Hematopoietic multipotent progenitor cell treated with erythropoietin and hydrocortisone succinate and interleukin-3 and kit ligand, for 15 days (in vitro differentiated cells): ENCODE measurements at places on chromosomes 2 and 18.

- DNase-seq: no peak
Observed at GRCh38 chr2:71181316-71181715, 45.6 kb downstream of the PAIP2B start.

GRCh38 chr2:113080134-113080533 lies 12.4 kb downstream of the IL1F10 start:
- DNase-seq: peak; percentile 43

DNA sequence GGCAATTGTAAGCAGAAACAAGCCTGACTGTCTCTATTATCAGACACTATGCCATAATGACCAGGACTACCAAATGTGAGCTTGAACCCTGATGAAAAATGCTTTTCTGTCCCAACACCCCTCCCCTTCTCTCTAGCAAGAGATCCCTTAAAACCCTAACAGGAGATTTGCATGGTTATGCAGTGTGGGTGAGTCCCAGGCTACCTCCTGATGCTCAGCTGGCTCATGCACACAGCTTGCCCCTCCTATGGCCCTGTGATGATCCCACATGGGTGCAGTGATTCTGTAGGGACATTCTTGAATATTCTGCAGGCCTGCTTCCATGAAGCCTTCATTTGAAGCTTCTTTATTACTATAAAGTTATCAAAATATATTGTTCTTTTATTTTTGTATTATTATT lies 357.4 kb downstream of the AKAIN1 start:
- DNase-seq: no peak

DNA sequence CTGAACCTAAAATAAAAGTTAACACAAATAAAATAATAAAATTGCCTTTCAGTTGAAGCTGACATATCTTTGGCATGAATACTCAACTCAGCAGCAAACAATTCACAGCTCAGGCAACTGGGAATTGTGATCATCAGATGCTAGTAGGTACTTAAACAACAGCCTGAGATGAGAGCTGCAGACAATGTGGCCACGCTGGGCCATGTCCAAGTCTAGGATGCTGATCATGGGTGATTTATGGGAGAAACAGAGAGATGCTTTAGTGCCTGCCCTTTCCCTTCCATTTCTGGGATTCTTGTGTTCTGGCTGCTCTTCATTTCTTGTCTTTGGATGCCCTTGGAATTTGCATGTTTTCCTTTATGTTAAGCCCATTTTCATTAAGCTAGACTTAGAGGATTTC lies 212.4 kb upstream of the CWC22 start:
- no peak for DNase-seq

- DNase-seq: no peak
Observed at GRCh38 chr2:55879976-55880375, 43.6 kb downstream of the EFEMP1 start.

- DNase-seq: peak; percentile 73
Observed at GRCh38 chr2:43221763-43222474, 4.5 kb downstream of the ZFP36L2 start.

- DNase-seq: no peak
Observed at GRCh38 chr2:101912545-101912944, 79.2 kb upstream of the IL1R2 start.

GRCh38 chr2:7880566-7880965 lies 801.3 kb upstream of the ID2 start:
- no peak for DNase-seq

- no peak for DNase-seq
Observed at GRCh38 chr2:231673348-231673770, 35.0 kb upstream of the PTMA start.

- DNase-seq: no peak
Observed at GRCh38 chr2:71710367-71711132, 257.2 kb downstream of the DYSF start.

DNA sequence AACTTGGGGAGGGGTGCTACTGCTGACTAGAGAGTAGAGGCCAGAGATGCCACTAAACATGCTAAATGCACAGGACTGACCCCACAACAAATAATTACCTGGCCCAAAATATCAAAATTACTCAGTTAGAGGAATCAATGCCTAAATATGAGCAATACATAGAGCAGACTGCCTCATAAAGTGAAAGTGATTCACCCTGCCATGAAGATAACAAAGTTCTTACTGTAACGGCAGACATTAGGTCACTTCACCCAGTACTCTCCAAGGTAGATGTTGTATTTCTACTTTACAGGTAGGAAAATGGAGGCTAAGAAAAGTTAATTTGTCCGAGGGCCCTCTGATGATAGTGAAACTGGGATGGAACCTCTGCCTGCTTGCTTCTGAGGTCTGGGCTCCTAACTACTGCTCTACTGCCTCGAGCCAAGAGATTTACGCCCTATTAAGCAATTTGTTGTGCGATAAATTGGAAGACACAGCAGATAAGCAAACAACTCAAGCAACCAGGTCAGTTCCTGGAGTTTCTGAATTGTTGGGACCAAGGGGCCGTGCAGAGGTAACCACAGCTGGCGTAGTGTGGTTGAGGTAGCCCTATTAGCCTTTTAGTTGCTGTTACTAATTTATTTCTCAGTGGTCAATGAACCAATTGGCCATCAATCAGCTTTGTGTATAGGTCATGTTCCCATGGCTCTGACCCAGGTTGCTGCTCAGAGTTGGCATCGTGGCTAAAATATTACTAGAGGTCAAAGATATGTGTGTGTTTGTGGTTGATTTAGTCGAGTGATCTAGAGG lies 4.8 kb downstream of the DHRS9 start:
- no peak for DNase-seq

GRCh38 chr2:44894058-44894457 lies 47.4 kb upstream of the SIX3 start:
- DNase-seq: no peak

DNA sequence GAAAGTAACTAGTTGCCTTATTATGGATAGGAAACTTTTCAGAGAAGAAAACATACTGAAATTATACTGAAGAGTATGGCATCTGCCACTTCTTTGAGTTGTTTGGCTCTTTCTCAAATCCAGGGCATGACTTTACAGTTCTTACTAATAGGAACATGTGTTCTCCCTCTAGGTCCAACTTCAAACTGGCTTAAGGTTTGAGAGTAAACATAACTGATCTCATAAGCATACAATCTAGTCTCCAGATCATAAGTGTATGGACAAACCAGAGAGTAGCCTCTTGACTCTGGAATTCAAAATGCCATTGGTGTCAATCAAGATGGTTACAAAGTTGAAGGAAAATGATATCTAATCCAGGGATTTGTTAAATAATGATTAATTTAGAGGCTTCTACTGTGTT lies 101.5 kb downstream of the NYAP2 start:
- no peak for DNase-seq

- DNase-seq: no peak
Observed at GRCh38 chr2:198054299-198054698, 249.9 kb downstream of the PLCL1 start.

DNA sequence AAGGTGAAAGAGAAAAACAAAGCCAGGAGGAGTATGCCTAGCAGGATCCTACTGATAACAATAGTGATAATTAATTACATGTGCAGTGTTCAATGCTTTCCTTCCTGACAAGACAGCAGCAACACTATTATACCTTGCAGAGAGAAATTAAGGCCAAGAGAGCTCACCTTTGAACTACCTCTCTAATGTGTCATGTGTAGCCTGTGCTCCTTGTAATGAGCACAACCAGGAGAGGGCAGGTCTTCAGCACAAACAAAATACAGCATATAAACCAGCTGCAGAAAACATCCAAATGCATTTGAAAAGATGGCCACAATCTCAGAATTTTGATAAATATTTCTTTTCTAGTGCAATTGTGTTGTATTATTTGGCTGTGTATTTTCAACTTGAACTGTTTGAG lies 1425.7 kb downstream of the DSC3 start:
- no peak for DNase-seq

GRCh38 chr18:58044370-58045241 lies 580 bp downstream of the NEDD4L start:
- peak; percentile 73 for DNase-seq

GRCh38 chr2:217899231-217900009 lies 103.4 kb downstream of the TNS1 start:
- DNase-seq: peak; percentile 73

DNA sequence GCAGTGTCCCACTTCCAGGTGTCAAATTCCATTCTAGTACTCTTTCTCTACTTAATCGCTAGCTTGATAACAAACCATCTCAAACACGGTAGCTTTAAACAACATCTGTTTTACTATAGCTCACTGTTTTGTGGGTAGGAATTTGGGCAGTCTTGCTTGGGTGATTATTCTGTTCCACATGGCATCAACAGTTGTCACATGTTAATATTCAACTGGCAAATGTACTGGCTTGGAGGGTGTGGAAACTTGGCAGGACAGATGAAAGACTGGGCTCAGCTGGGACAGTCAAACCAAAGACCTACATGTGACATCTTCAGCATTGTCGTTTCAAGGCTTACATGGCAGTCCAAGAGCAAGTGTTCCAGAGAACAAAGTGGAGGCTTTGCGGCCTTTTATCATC lies 241.8 kb downstream of the PTH2R start:
- DNase-seq: no peak

GRCh38 chr2:36404318-36404717 lies 48.7 kb downstream of the CRIM1 start:
- DNase-seq: no peak

DNA sequence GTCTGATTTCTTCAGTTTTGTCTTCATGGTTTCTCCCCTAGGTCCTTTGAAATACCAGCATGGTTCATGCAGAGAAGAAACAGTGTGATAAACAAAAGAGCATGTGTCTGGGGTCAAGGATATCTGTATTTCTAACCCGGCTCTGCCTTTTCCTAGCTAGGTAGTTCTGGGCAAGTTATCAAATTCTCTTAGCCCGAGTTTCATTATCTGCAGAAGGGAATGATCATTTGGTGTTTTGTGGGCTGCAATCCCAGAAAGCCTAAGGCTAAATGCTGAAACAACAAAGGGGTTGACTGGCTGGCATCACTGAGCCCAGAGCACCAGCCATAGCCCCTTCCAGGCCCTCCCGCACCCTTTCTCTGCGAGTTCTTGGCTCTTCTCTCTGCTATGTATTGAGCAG lies 51.7 kb upstream of the DAPL1 start:
- DNase-seq: no peak

GRCh38 chr2:234898534-234899053 lies 53.2 kb upstream of the SH3BP4 start:
- no peak for DNase-seq

DNA sequence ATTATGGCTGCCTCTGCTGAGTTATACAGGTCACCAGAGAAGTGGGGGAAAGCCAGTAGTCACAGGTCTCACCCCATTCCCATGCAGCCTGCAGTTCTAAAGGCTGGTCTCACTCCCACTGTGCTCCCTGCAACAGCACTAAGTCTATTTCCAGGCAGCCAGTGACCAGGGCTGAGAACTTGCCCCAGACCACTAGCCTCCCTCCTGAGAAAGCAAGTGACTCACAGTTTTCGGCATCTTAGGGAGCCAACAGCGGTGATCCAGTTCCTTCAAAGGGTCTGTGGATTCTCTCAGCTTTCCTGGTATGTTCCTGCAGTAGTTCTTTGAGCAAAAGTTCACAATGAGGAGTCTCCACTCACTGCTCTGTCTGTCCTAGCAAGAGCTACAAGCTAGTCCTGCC lies 329.6 kb upstream of the MAP2 start:
- no peak for DNase-seq

- DNase-seq: no peak
Observed at GRCh38 chr2:46162329-46163097, 134.7 kb upstream of the EPAS1 start.

DNA sequence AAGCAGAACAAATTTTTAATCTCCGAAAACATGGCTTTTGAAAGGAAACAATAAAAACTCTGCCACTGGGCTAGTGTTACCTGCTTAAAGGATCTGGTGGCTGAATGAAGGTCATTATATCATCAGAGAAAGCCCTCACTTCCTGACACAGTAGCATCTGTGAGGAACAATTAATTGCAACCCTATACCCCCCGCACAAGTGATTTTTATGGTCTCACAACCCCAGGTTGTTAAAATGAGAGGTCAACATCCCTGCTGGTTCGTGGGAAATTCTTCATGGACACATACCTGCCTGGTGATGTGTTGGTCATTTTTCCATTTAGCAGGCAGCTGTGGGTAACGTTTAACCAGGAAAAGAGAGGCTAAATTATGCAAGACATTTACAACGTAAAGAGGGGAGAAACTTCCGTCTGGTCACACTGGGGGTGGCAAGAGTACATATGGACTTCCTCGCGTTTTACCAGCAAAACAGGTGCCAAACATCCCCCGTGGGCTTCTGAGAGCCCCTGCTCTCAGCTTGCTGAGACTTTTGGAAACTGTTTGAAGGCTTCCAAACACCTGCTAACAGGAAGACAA lies 29.2 kb downstream of the NIFK start:
- DNase-seq: no peak

DNA sequence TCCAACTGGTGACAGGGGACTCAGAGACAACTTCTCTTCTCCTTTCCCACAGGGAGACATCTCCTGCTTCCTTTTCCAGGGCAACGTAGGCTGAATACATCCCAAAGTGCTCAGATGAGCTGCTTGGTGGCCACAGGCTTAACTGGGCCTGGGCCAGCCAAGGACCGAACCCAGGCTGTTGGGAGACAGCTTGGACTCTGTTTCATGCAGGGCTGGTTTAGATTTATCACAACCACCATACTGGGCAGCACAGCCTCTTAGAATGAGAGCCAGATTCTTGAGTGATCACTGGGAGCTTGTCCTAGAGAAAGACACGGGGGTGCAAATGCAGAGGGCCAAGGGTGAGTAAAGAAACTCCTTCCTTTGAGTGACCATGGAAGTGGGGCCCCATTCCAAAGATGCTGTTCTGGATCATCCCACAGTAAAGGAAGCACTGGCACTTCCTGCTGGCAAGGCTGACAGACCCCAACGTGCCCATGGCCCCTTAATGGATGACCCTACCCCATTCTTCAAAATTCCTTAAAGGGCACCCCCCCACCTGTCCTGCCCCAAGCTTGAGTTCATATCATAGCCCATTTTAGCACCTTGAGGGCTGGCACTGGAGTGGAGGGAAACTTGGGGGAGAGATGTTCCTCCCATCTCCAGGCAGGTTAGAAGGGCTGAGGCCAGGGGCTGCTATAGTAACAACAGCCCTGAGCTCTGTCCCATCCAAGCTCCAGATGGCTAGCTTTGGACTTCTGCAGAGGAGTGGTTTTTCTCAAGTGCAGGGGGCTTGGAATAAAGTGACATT lies 84.1 kb downstream of the CAPN13 start:
- DNase-seq: no peak

GRCh38 chr2:26139269-26140183 lies 33.4 kb upstream of the GAREM2 start:
- no peak for DNase-seq

DNA sequence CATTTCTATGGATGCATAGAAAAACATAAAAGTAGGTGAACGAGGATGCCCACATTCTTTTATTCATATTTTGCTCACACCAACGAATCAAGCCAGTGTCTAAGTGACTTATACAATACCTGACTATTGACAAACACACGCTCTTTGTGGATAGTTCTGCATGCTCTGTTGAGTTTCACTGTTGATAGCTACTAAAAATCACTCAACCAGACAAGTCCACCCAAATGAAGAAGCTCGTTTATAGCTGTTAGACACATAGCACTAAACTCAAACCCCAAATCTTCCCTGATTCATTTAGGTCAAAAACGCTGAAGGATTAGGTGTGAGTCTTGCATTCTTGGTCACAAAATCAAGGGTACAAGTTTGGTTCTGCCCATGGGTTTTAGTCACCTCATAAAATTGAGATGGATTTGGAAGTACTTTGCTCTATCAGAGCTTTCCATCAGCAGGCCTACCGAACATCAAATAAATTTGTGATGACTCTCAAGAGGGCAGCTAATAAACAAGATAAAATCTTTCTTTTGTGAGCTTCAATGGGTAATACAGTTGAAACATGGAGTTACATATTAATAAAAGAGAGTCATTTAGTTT lies 92.7 kb upstream of the ETAA1 start:
- DNase-seq: no peak

GRCh38 chr18:48203288-48203945 lies 205.8 kb downstream of the ZBTB7C start:
- no peak for DNase-seq
